ENCODE measurements at places on chromosomes 1 and 21. TPM values are rescaled to one million over a fixed set of nuclear protein-coding genes. Genes with fewer than 3 reads are reported as not detected.

The TMEM269 gene
- not detected for total RNA-seq

The KCNQ4 gene
- total RNA-seq: not detected

The CCDC17 gene
- total RNA-seq: not detected

The DUSP23 gene
- total RNA-seq: 130 TPM

The CR1L gene
- total RNA-seq: not detected

The TNFSF4 gene
- total RNA-seq: 1.8 TPM

The NKAIN1 gene
- 0.54 TPM for total RNA-seq

The ITGB2 gene
- total RNA-seq: 12.5 TPM

DNA sequence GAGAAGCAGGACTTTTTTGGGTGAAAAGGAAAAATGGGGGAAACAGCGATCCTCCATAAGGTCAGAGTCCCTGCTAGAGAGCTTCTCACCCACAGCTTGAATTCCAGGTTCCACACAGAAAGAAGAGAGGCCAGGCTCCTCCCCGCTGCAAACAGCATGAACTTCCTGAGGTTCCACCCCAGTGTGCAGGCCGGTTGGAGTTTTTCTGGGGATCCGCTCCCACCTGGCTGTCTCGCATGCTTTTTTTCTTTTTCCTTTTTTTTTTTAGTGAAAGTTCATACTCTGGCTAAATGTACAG lies 595.1 kb upstream of the ZP4 start:
- no peak for DNase-seq

GRCh38 chr1:71660411-71660810 lies 579.6 kb upstream of the ZRANB2 start:
- no peak for DNase-seq

GRCh38 chr1:14791654-14792053 lies 193.2 kb downstream of the KAZN start:
- DNase-seq: no peak

DNA sequence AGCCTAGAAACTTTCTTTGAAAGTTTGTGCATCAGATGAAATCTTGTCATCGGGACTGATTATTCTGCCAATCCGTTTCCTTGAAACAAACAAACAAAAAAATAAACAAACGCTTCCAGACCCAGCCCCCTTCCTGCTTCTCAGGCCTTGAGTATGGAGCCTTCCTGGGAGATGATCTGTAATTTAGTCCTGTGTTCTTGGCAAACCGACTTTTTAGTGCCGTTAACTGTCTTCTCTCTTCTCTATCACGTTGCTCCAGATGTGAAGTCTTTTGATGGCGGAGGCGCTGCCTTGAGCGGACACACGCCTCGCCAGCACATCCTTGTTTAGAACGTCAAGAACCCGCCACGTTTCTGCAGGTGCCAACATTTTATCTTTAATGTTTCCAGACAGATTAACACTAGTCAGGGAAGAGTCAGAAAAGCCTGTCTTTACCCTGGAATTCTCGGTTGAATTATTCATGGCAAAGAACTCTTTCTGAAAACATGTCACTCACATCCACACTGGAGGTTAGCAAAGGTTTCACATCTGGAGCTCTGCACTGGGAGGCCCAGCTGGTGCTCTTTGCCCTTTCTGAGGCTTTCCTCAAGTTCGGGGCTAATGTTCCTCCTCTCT lies 265.7 kb upstream of the C1orf174 start:
- no peak for DNase-seq

- no peak for DNase-seq
These were observed 12.1 kb downstream of the MCL1 start for GRCh38 chr1:150567341-150567716.

GRCh38 chr1:245444945-245445344 lies 290.2 kb downstream of the KIF26B start:
- DNase-seq: no peak

DNA sequence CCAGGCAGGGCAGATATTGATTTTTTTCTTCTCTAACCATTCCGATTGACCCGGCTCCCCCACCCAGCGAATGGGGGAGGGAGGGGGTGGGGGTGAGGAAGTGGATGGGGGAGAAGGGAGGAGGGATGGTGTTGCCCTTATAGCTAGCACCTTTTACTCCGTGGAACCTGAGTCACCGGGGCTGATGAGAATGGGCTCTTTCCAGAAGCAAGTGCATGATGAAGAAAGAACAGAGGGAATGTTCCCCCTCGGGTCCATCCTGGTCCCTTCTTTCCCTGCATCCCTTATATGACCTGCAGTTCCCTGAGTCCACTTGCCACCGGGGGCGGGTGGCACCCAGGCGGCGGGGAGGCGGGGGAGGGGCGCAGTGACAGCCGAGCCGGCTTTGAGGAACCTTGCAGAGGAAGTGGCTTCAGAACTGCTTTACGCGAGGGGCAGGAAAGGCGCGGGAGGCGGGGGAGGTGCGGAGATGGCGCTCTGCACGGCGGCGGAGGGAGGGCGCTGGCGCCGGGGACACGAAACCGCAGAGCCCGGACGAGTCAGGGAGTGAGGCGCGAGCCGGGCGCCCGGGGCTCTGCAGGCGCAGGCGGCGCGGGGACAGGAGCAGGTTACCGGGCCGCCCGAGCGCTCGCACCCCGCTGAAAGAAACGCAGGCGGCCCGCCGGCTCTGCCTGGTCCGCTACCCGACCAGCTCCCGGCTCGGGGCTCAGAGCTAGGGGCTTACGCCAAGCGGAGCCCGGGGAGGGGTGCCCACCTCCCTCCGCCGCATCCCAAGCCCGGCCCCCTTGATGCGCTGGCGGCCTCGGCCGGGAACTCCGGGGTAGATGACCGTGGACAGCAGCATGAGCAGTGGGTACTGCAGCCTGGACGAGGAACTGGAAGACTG lies 49.7 kb downstream of the RASSF5 start:
- peak; percentile 42 for DNase-seq

GRCh38 chr21:26167593-26167992 lies 3.0 kb downstream of the APP start:
- peak; percentile 45 for DNase-seq

- DNase-seq: peak; percentile 62
These were observed 21.5 kb upstream of the TMEM222 start for GRCh38 chr1:27300341-27301051.

DNA sequence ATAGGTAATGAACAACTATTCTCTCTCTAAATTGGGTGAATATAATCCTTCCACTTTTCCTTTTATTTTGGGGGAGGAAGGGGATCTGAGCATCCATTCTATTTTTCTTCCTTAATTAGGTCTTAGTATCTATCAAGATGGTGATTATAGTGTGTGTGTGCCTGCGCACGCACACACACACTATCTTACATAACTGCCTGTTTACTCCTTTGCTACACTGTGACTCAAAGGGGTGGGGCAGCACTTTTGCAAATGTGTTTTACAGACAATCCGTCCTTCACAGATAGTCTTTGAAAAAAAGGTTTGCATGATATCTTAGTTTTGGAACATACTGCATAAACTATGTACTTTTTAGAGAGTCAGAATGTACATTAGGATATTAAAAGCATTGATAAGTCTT lies 191.5 kb downstream of the SDCCAG8 start:
- no peak for DNase-seq

DNA sequence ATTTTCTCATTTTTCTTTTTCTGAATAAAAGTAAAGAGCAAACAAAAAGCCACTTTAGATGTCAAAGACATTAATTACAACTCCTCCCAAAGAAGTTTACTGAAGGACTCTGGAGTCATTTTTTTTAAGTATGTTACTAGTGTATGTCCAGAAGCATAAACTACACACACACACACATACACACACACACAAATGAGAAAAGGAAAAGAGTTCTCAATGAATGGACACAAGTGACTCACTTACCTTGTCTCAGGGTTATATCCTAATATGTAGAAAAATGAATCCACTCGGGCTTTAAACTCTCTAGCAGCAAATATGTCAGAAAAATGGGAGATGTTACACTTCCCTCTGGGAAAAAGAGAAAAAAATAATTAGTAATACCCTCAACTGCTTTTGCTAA lies 223.1 kb downstream of the SLC45A1 start:
- no peak for DNase-seq

GRCh38 chr1:235844776-235845175 lies 21.9 kb downstream of the LYST start:
- DNase-seq: no peak

GRCh38 chr1:158117854-158118704 lies 62.6 kb upstream of the CD1D start:
- DNase-seq: no peak

DNA sequence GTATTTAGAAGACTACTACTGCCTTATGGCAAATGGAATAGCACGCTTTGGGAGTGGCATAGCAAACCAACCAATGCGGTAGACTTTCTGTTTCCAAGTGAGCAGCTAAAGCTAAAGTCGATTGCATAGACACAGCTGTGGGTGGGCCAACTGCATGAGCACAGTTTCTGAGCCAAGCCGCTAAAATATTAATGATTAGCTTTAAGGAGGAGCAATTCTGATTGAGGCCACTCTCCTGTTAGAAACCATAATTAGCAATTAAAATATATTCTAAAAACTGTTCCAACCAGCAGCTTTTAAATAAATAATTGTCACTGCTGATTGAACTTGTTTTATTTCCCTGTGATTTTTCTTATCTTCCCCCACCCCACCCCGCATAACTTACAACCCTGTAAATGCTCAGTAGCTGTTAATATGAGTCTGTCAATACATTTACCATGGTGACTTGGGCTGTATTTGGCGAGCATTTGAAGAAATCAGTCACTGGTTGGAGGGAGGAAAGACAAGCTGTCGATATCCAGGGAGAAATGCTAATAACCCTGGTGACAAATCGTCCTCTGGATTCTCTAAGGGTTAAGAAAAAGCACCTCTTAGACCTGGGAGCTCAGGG lies 32.2 kb downstream of the RNF220 start:
- DNase-seq: peak; percentile 78

DNA sequence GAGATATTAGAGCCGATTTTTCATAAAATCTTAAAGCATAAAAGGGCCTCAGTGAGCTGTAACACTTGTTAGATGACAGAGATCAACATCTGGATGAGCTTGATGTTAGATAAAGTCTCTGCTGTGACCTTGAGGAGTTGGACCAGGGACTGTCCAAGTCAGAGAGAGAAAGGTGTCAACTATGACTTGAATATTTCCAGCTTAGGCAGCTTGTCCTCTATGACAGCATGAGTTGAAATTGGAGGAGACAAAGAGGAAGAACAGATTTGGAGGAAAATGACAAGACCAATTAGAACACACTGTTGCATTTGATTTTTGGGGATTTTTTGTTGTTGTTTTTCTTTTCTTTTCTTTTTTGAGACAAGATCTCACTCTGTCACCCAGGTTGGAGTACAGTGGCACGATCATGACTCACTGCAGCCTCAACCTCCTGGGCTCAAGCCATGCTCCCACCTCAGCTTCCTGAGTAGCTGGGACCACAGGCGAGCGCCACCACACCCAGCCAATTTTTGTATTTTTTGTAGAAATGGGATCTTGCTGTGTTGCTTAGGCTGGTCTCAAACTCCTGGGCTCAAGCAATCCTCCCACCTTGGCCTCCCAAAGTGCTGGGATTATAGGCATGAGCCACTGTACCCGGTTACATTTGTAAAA lies 35.3 kb upstream of the CLIC4 start:
- no peak for DNase-seq

GRCh38 chr1:170729225-170730002 lies 65.5 kb downstream of the PRRX1 start:
- no peak for DNase-seq

- DNase-seq: no peak
These were observed 235.3 kb upstream of the DMRTA2 start for GRCh38 chr1:50658459-50659076.

GRCh38 chr1:245512181-245512888 lies 357.6 kb downstream of the KIF26B start:
- DNase-seq: no peak

DNA sequence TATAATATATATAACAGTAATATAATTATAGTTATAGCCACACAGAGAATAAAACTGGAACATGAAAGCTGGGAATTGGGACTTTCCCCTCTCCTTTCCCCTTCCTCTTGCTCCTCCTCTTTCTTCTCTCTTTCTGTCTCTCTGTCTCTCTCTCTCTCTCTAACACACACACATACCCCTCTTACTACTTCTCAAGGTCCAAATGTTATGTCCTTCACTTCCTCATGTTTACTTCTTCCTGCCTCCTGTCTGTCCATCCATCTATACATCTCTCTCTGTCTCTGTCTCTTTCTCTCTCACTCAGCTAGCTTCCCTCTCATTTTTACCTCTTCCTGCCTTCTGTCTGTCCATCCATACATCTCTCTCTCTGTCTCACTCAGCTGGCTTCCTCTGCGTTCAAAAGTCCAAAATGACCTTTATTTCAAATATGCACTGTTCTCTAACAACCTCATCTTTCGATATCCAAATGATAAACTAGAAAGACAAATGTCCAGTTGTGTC lies 261.1 kb downstream of the SIPA1L2 start:
- DNase-seq: no peak
